Glomerular endothelial cell (primary cell): ENCODE measurements at places on chromosomes 16 and 17.
A peak's percentile ranks its signal among the peaks of the same experiment; 100 is the strongest.

DNA sequence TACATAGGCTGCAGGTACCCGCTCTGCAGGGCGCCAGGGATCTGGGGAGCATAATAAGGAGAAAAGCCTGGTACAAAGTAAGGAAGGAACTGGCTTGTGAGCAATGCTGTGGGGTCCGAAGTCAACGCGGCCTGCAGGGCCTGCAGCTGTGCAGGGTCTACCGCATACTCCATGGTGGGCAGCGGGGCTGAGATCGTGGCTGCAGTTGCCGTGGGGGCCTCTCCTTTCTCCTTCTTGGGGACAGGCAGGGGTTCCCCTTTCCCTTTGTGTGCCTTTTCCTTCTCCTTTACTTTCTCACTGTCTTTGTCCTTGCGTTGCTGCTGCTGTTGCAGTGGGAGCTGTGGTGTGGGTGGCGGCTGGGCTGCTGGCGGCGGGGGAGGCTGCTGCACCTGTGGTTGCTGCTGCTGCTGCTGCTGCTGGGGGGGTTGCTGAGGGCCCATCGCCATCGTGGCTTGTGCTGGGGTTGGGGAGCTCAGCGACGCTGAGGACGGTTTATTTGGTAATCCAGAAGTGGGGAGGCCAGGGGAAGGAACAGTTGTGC, 259.6 kb downstream of the ZFHX3 start:
- DNase-seq, result no peak

DNA sequence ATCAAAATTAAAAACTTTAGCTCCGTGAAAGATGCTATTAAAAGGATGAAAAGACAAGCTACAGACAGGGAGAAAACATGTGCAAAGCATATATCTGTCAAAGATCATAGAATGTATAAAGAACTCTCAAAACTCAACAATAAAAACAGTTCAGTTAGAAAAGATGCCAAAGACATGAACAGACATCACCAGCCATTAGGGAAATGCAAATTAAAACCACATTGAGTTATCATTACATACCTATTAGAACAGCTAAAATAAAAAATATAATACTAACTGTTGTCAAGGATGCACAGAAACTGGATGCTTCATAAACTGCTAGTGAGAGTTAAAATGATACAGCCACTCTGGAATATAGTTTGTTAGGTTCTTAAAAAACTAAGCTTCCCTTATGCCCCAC, 58.8 kb downstream of the NFATC3 start:
- no peak for DNase-seq

- DNase-seq, result no peak
These were observed 19.6 kb upstream of the CCL1 start for GRCh38 chr17:34382621-34383124.

DNA sequence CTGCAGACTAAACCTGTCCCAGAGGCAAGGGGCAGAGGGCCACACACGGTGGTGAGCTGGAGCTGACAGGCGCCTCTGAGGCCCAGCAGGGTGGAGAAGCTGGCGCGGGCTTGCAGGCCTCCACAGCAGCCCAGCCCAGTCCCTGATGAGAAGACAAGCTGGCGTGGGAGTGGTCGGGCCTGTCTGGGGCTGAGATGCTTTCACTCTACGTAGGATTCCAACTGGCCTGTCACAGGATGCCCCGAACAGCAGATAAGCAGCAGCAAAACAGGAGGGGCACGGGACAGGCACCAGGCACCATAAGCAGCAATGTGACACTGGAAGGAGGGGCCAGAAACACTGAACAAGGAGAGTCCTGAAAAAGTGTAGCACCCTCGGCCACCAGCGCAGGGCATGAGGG, 40.1 kb downstream of the PEMT start:
- no peak for DNase-seq

GRCh38 chr17:35578929-35579432, 610 bp upstream of the PEX12 start:
- no peak for DNase-seq

- DNase-seq, result no peak
These were observed 1.4 kb downstream of the SHISA6 start for GRCh38 chr17:11242411-11242810.

DNA sequence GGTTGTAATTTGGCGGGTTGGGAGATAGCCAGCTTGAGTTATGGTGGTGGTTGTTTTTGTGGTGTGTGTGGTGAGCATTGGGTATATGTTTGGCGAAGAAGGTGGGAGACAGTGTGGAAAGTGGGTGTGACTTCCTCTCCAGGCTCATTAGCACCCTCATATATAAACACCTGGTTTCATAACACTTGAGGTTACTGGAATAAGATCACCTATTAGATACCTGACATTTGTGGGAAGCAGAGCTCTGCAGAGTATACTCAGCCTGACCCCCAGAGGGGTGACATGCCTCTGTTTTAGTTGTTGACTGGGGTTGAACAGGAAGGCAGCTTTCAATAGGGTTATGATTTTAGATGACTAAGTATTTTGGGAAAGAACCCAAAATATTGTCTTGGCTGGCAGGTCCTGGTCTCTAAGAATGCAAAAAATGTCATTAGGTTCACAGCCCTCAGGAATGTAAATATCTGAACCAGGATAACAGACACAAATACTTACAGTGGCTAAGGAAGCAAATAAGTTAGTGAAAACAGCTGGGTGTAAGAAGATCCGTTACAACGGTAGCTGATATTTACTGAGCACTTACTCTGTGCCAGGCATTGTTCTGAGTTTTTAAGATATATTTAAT, 18.3 kb upstream of the EFCAB13 start:
- peak; percentile 96 for DNase-seq

- DNase-seq, result peak; percentile 95
These were observed 19.6 kb downstream of the AKAP10 start for GRCh38 chr17:19958023-19958422.

DNA sequence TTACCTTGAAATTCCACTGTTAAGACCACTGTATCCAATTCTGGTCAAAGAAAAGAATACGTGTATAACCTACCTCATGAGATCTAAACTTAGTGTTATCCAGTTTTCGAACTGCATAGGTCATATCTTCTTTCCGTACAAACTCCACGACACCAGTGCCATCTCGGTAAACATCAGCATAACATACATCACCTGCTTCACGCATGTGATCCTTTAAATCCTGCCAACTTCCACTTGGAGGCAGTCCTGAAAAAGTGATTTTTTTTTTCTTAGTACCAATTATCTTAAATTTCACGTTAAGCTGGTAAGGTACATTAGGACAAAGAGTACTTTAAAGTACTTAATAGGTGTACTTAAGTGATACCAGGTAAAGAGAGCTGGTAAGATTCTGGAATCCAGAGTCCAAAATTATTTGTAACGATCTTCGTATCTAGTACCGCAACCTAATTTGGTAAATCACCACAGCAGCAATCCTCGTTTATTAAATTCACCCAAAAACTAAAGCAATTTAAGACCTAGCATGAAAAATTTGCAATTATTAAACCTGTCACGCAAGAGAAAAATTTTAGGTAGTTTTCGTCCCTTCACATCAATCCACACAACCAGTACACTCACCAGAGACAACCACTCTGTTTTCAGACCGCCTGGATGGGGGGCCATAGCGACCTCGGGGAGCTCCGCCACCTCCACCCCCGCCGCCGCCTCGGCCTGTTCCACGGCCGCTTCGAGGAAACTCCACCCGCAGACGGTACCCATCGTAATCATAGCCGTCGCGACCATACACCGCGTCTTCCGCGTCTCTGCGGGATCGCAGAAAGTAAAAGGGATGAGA, 1.1 kb downstream of the SRSF1 start:
- no peak for DNase-seq

GRCh38 chr16:1941162-1942046, 1.6 kb downstream of the MSRB1 start:
- DNase-seq, result no peak

- no peak for DNase-seq
These were observed at the start of gene C16orf74 for GRCh38 chr16:85750827-85751697. TSS of gene C16orf74 (minus strand) at chr16:85751096. CDS start at chr16:85735217, 15,879 bp downstream.

GRCh38 chr17:19447085-19447583, 36.1 kb downstream of the RNF112 start:
- peak; percentile 64 for DNase-seq

- DNase-seq, result no peak
These were observed 197.1 kb upstream of the RPL38 start for GRCh38 chr17:74006371-74006770.

GRCh38 chr16:54462151-54462651, 175.6 kb upstream of the IRX3 start:
- no peak for DNase-seq

- no peak for DNase-seq
These were observed 72.3 kb downstream of the CDK5R1 start for GRCh38 chr17:32558997-32559650.

DNA sequence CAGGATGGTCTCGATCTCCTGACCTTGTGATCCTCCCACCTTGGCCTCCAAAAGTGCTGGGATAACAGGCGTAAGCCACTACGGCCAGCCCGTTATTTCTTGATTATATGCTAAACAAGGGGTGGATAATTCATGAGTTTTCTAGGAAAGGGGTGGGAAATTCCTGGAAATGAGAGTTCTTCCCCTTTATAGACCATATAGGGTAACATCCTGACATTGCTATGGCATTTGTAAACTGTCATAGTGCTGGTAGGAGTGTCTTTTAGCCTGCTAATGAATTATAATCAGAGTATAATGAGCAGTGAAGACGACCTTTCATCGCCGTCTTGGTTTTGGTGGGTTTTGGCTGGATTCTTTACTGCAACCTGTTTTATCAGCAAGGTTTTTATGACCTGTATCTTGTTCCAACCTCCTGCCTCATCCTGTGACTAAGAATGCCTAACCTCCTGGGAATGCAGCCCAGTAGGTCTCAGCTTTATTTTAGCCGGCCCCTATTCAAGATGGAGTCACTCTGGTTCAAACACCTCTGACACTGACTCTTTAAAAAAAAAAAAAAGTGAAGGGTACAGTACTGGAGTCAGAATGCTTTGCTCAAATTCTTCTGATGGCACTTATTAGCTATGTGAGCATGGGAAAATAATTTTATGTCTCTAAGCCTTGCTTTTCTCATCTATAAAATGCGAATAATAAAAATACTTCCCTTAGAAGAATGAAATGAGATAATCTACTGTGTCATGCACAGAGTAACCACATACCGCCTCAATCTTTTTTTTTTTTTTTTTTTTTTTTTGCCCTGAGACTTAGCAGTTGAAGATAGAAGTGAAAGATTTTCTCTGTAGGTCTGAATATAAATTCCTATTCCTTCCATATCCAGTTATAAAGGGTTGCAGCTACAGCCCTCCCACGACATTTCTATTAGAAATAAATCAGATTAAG, 5.1 kb upstream of the CALCOCO2 start:
- DNase-seq, result no peak

- no peak for DNase-seq
These were observed 688 bp upstream of the ITGB3 start for GRCh38 chr17:47252766-47253512.

GRCh38 chr16:17414421-17414820, 56.3 kb downstream of the XYLT1 start:
- DNase-seq, result no peak

DNA sequence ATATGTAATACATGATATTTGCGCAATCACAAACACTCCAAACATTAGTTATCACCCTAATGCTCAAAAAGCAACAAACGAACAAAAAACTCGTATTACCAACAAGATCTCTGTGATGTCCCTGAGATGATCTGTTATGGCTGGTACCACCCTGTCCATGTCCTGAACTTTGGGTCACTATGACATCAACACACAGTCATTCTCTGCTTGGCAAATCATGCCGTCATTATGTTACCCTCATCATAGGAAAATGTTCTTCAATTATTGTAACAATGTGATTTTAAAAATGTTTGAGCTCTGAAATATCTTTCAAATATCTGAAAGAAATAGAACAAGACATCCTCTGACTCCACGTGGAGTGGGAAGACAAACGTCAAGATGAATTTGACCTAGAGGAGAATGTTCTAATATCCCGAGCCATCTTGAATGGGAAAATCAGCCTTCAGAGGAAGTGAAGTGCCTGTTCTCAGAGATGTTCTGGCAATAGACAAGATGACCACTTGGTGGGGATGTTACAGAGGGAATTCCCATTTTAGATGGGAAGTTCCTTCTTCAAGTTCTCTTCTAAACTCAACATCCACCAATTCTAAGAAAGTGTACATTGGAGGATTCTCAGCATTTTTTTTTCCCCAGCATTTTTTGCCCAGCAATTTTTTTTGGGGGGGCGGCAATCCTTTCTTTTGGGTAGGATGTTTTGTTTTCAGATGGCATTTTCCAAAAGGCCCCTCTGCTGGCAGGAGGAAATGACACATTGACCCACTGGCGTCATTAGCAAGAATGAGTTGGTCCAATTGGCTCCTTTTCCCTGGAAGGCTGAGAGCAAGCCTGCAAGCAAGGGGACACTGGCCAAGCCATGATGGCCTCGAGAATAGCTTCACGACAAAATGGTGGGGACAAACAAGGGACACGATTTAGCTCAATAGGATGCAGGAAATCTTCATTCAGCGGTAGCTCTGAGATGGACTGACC, 3.7 kb upstream of the HSD17B2 start:
- no peak for DNase-seq

DNA sequence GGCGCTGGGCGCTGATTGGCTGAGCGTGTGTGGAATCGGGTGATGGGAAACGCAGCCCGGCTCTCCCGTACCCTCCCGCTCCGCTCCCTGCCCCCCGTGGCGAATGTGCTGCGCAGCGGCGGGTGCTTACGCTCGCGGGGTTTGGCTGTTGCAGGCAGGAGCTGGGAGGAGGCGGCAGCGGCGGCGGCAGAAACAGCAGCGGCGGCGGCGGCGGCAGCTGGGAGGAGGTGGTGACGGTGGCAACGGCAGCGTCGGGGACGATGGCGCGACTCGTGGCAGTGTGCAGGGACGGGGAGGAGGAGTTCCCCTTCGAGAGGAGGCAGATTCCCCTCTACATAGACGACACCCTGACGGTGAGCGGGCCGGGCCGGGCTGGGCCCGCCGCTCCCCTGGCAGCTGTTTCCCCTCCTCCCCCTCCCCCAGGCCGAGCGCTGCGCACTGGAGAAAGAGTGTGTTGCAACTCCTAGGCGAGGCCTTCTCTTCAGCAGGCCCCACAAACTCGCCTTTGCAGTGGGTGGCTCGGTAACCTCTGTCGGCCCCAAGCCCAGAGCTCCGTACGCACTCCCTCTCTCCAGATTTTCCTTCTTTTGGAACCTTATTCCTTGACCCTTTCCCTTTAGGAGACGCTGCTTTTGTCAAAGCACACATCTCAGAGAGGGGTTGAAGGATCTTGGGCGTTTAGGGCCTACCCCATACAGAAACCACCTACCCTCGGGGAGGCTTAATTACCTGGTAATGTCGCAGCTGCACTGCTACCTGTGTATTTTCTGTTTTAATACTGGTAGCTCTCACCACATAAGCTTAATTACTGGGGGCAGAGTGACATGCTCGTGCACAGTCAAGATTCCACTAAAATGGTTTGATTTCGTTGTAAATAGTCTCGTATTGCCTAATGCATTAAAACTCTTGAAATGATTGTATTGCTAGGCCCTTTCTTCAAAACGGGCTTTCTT, 1.0 kb downstream of the GGNBP2 start:
- DNase-seq, result no peak

DNA sequence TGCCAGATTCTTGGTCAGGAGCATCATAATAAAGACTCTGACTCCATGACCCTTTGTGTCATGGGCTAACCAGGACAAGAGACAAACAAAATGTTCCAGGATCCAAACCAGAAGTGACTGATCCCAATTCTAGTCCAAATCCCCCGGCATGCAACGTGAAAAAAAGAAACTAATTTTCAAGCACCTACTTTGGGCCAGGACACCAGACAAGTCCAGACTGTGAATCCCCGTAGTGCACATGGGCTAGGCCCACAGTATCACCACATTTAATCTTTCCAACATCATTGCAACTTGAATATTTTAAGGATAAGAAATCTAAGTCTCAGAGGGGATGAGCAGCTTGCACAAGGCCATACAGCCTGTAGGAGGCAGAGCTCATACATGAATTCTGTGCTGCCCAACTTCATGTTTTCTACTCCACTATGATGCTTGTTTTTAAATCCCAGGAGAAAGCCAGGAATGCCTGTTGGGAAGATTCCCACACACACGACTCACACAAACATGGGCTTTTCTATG, 365.7 kb downstream of the NPIPA8 start:
- no peak for DNase-seq

- DNase-seq, result no peak
These were observed 62.8 kb upstream of the GRIN2A start for GRCh38 chr16:10245002-10245401.
